ENCODE measurements at places on chromosomes 6 and 20.
A peak's percentile ranks its signal among the peaks of the same experiment; 100 is the strongest.

GRCh38 chr6:13794184-13794583 lies 20.2 kb downstream of the MCUR1 start:
- DNase-seq, result no peak

DNA sequence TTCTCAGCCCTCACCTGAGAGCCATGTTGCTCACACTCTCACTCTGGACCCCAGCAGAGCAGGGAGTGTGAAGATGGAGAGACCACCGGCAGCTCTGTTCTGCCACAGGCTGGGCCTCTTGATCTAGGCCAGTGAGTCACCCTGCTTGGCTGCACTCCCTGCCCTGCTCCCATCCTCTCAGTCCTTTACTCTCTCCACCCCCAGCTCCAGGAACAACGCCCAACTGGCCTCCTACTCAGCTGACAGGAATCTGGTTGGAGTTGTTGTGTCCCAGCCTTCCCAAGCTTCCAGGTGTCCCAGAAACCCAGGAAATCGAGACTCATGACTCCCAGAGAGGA lies at the start of gene PSORS1C1:
Gene PSORS1C1 (plus strand): TSS at position 260 of the 338 bp plus-strand sequence. CDS start 14,833 bp downstream, outside the sequence.
- no peak for DNase-seq

GRCh38 chr20:61734733-61735502 lies 330.8 kb downstream of the TAF4 start:
- no peak for DNase-seq

DNA sequence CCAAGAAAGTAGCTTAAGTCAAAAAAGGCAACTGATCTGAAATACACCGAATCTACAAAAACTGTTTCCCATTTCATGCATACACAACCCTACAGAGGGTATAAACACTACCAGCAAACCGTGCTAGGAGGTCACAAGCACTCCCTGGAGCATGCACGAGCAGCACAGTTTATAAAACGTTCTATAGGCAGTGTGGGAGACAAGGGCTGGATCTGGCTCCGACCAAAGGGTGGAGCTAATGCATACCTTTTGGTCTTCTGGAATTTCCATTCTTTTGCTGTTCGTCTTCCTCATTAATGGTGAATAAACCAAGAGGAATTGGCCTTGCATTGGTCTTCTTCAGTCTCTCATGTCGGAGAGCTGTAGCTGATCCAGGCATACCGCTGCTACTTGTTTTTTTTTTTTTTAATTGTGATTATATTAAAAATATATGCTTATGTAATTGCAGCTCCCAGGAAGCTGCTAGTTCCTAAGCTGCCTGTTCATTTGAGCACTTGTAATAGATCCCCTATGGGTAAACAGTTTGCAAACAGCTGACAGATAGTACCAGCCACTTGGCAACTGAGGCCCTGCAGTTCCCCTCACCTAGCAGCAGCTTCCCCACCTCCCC lies 24.5 kb downstream of the MAP7 start:
- DNase-seq, result no peak

DNA sequence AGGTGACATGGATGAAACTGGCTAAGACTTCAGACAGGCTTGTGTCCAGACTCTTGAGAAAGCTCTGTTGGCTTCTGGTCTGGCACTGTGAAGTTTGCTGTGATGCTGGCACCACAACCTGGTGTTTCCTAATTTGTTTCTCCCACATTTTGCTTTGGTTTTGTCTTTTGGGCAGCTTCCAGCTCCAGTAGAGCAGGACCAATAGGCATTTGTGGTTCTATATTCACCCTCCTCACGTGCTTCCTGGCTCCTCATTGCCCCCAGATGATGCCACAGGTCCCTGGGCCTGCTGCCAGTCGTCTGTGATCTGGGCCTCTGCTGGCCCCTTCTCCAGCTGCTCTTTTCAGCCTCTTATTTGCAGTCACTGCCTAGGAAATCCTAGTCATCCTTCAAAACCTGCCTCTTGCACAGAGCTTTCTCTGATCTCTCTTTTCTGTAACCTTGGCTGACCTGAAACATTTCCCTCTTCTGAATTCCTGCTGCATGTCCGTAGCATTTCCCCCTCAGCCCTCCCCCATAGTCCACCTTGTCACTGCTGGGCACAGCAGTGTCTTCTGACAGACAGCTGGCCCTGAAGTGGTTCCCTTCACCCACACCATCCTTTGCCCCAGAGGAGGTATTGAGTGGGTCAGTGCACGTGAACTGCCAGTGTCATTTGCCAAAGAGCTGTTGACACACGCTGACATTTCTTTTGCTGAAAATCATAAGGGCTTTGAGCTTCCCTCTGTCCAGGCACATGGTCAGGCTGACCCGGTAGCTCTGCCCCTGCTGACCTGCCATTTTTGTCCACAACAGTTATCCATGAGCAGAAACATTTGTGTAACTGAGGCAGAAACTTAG lies 63.0 kb downstream of the PTPN1 start:
- DNase-seq, result no peak

- DNase-seq, result no peak
Observed at GRCh38 chr6:167073679-167074274, 49.1 kb upstream of the CCR6 start.

DNA sequence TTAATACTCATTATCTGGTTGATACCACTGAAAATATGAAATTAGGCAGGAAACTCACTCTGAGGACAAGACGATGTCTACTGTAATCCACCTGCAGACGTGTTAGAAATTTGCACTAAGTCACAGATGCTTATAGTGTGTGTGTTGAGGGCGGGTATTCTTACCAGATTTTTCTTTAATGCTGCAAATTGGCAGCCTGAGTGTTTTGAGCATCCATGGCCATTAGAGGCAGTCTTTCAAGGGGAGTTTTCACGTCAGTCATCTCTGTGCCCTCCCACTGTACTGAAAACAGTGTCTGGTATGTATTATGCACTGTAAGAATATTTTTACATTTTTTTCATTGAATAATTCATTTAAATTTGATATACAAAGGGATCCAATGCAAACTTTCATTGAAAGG lies 266.5 kb upstream of the QKI start:
- DNase-seq, result no peak

- no peak for DNase-seq
Observed at GRCh38 chr20:46573234-46573633, 22.8 kb upstream of the OCSTAMP start.

DNA sequence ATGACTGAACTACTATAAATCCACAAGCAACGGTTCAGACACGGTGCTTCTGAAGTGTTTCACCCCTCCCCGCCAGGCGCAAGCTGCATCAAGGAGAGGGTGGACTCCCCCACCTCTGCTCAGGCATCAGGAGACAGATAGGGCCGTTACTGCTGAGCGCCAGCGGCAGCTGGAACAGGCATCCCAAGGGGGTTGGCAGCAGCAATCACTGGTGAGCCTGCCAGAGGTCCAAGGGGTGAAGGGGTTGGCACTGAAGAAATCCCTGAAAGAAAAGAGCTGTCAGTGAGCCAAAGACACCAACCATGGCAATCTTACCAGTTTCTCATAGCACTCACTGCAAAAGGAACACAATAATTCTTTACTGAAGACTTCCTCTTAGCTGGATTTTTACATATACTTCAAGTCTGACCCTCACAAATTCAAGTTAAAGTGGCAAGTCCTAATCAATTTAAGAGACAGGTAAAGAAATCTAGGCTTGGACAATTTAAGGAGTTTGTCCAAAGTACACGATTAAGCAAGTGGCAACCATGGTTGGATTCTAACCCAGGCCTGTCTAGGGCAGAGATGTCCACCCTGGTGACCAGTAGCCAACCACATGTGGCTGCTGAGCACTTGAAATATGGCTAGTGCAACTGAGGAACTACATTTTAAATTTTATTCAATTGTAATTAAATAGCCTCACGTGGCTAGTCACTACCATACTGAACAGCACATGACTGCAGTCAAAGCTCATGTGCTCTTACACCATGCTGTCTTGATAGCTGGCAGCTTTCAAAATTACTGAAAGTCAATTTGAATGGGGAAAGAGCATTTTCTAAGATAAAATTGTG lies 21.7 kb upstream of the TBC1D20 start:
- no peak for DNase-seq

DNA sequence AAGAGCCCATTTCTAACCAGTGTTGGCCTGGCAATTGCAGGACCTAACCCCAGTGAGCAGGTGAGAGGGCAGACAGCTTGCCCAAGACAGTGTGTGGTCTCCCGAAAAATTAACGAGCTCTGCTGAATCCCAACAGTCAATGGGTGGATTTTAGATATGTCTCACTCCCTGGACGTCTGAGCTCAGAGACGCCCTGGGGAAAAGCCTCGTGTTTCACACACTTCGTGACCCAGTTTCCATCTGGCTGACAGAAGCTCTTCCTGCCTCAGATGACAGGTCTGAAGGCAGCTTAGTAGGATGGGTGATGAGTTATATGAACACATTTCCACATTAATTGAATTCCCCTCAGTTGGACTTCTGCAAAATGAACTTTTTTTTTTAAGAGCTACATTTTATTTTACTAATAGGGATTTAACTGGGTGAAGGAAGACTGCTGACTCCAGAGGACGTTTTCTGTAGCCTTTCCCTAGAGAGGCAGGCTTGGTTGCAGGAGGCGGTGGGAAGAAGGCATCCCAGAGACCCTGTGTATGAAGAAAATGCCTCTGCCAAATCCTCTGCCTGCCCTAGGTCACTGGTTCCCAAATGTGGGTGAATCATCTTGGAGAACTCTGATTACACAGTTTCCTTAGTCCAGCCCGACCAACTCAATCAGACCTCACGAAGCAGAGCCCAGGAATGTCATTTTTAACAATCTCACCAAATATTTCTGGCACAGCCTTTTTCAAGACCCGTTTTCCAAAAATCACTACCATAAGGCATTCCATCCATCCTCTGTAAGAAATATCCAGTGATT lies 71.7 kb upstream of the LY86 start:
- DNase-seq, result no peak

GRCh38 chr6:40721271-40721952 lies 134.2 kb upstream of the LRFN2 start:
- no peak for DNase-seq

DNA sequence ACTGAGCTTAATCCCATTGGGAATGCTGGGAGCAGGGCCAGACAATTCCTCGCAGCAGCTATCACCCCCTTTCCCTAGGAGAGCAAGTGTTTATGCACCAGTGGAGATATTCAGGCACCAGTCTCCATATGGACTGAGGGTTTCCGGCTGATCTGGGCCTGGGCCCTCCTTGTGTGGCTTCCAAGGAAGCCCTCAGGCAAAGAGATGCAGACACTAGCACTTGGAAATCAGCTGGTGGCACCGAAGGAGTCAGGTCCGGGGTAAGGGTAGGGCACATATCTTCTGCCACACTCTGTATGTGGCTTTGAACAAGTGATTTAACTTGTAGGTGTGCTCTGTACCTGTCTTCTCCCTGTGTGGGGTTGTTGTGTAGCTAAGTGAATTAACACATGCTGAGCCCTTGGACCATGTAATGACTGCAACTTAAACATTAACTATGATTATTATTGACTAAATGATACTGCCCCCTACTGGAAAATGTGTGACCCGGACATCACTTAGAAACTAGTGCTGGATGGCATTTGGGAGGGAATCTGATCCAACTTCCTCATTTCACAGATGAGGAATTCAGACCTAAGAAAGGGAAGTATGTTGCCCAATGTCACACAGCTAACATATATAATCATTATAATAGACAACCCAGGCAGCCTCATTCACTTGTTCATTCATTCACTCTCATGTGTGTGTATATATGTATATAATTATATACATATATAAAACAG lies 19.3 kb upstream of the WFDC2 start:
- peak; percentile 31 for DNase-seq

DNA sequence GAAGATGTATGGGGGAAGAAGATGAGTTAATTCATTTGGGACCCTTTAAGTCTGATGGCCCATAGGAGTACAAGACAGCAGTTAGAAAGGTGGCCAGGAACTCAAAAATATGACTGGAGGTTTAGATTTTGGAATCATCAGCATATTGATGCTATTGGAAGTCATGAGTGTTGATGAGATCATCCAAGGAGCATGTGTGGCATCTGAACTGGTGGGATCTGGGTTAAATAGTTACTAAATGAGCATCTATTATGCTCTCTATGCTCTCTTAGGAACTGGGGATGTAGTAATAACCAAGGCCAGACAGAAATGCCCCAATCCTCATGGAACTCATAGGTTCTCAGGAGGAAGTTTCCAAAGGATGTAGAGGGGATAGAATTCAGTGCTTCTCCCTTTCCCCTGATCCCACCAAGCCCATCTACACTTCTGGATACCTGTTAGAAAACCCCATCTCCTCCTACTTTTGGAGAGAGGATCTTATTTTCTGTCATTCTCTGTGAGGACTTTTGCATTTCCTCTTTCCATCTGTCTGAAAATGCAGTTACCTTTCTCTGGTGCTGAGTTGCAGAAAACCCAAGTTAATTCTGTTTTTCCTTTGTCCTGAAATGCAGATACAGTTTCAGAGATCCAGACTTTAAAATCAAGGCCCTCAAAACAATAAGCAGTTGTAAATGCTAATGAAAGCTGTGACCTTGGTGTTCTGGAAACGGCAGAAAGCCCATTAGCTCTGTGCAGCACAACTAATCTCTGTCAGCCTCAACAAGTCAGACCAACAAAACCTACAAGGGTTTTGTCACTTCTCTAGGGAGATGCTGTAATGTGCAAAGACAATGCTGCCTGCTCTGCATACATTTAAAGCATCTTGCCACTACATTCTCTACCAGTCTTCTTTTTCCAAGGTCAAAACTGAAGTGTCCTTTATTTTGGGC lies 65.8 kb downstream of the TBC1D7 start:
- no peak for DNase-seq

- DNase-seq, result no peak
Observed at GRCh38 chr6:136341967-136342366, 52.3 kb upstream of the BCLAF1 start.

DNA sequence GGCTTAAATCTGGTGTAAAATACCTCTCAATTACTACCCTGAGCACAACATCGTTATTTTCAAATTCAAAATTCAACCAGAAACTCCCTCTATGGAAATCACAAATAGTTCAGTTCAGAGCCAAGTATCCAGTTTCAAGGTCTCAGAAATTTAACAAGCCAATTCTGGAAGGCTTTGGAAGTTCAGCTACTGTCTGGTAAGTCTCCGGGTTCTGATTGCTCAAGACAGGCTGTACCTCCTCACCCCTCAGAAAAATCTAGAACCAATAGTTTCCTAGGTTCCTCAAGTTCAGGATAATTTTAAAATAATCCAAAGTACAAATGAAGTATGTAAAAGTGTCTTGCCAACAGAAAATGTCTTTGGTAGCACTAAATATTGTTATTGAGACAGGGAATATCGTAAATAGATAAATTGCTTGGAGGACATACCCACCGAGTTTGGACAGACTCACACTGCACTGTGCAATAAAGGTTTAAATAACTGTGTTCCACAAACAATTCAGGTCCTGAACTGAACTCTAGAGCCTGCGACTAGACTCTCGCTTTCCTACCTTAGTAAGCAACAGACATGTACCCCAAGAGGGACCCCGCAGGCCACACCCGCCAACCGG lies 729 bp downstream of the ATG5 start:
- no peak for DNase-seq

DNA sequence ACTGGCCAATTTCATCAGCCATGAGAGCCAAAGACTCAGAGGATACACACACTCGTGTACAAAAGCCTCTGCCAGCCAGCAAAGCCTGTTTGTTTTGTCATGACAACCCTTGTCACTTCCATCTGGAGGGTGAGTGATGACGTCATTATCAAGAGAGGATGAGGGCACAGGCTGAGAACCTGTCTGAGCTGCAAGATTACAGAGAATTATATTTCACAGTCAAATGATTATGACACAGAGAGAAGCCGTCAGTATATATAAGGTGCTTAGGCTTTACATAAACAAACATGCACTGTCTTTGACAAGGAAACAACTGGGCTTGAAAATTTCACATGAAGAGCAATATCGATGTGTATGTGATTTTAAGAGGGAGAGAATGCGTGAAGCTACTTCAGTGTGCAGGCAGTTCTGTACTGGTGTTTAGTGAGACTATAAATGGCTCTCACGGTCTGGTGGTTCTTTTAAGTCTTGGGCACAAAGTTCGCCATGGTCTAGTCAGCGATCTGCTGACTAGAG lies 36.5 kb upstream of the BCLAF1 start:
- no peak for DNase-seq

GRCh38 chr6:33504486-33504885 lies 50.1 kb downstream of the ZBTB9 start:
- no peak for DNase-seq

All from NCI-H2081 treated with DMSO at 0.1 percent for 48 hours (cell line).